ENCODE measurements at places on chromosomes 1 and 21. TPM values are rescaled to one million over a fixed set of nuclear protein-coding genes. Genes with fewer than 3 reads are reported as not detected.

KCNJ6 gene
- not detected for total RNA-seq

NCSTN gene
- 82.8 TPM for total RNA-seq

HMGCS2 gene
- total RNA-seq, result not detected

SERPINC1 gene
- total RNA-seq, result not detected

FCGR3A gene
- total RNA-seq, result not detected

DRAXIN gene
- 0.15 TPM for total RNA-seq

C1orf216 gene
- 15.3 TPM for total RNA-seq

SPATA45 gene
- not detected for total RNA-seq

CHIA gene
- total RNA-seq, result not detected

TTC4 gene
- total RNA-seq, result 29.6 TPM

ESRRG gene
- total RNA-seq, result not detected

Data from epithelial cell of umbilical artery (primary cell).